NCI-H446 treated with DMSO at 0.1 percent for 48 hours (cell line): ENCODE measurements at places on chromosomes 1 and 21.

- DNase-seq, result no peak
Measured at GRCh38 chr1:148166558-148167492, 14.7 kb upstream of the NBPF11 start.

- DNase-seq, result no peak
Measured at GRCh38 chr1:51203121-51203873, 32.8 kb upstream of the RNF11 start.

DNA sequence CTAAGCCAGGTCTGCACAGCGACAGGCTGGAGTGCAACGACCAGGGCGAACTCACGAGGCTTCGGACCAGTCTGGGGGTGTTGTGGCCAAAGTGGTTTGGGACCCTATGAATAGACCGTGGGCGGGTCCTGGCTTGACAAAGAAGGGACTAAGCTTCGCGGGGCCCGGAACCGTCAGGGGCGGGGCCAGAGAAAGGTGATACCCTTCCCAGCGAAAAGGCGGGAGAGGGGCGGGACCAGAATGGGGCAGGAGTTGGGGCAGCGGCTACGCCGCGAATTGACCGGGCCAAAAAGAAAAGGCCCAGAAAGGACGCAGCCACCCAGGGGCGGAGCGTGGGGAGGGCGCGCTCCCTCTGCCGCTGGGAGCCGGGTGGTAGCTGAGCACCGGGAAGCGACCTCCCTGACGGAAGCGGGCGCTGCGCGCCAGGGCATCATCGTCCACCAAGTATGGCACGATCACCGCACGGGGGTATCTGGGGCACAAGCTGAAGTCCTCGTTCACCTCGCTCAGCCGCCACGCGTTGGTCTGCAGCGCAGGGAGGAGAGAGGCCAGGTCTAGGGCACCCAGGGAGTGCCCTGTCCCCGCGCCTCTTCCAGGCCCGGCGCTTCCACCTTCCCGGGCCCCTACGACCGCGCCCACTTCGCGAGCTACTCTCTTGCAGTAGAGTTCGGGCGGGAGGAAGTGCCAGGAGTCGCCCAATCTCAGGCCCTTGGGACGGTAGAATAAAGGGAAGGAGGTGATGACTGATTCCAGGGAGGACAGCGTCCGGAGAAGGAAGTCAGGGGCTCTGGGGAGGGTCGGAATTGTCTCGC lies 6.7 kb upstream of the FAM167B start:
- DNase-seq, result no peak

DNA sequence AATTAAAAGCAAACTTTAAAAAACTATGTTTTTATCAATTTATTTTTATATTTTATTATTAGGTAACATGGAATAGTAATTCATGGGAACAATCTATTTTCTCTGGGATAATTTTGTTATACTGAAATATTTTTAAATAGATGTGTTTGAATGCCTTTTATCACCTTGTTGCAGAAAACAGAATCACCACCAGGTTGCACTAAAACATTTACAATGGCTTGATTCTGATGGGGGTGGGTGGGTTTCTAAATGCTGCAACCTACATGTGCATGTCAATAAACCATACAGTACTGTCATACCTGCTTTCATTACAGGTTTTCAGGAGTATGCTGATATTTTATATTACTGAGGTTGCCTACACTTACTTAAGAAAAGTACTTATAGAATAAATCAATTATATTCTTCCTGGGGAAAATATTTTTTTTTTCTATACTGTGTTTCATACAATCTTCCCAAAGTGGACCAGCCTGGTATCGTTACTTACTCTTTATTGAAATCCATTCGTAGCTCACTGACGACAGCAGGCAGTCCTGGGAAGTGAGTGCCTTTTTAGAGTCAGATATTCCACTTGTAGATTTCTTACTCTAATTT lies 132.8 kb downstream of the PTPRC start:
- DNase-seq, result peak; percentile 78

DNA sequence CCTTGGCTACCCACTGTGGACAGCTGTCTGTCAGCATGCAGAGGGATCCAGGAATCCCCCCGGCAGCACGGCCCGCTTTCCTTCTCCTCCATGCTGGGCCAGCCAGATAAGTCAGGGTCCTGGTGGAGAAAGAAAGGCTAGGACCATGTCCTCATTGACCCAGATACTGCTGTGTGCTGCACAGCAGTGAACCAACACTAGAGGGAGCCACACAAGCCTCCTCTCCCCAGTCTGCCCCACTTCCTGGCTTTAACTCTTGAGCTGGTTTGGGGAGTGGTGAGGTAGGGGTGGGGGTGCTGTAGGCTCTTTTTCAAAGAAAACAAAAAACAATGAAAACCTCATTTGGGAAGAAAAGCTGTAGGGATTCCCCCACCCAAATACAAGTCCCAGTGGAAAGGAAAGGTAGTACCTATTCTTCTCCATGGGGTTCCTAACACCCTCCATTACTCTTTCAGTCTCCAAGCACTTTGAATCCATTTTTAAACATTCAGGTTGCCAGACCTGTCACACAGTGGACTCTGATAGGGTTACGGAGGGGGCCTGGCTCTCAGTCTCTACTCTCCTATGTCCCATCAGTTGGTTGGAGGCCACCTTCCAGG lies 84.9 kb upstream of the CD1D start:
- DNase-seq, result no peak

DNA sequence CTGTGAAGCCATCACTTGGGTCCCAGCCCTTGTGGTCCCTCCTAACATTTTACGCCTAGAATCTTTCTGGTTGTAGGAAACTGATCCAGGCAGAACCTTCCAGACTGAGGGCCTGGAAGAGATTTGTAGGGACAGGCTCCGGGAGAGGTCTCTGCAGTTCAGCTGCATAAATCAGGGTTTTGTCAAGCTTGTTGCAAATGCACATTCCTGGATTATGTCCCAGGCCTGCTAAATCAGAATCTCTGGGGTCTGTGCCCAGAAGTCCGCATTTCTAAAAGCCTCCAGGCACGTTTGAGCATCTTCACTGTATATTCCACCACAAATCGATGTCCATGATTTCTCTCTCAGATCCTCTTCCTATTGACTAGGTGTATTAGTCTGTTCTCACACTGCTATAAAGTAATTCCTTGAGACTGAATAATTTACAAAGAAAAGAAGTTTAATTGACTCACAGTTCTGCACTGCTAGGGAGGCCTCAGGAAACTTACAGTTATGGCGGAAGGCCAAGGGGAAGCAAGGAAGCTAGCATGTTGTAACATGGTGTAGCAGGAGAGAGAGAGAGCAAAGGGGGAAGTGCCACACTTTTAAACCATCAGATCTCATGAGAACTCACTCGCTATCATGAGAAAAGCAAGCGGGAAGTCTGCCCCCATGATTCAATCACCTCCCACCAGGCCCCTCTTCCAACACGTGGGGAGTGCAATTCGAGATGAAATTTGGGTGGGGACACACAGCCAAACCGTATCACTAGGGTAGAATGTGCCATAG lies 1.2 kb upstream of the FHAD1 start:
- no peak for DNase-seq

GRCh38 chr1:69920426-69920825 lies 285.0 kb downstream of the LRRC40 start:
- DNase-seq, result no peak

- no peak for DNase-seq
Measured at GRCh38 chr1:14182856-14183255, 415.6 kb upstream of the KAZN start.

GRCh38 chr1:21655748-21656147 lies 13.4 kb downstream of the RAP1GAP start:
- no peak for DNase-seq
